ENCODE measurements at places on chromosomes 3 and 15.

GRCh38 chr15:36608180-36608579 is 28.8 kb downstream of the CDIN1 start:
- DNase-seq, result no peak

DNA sequence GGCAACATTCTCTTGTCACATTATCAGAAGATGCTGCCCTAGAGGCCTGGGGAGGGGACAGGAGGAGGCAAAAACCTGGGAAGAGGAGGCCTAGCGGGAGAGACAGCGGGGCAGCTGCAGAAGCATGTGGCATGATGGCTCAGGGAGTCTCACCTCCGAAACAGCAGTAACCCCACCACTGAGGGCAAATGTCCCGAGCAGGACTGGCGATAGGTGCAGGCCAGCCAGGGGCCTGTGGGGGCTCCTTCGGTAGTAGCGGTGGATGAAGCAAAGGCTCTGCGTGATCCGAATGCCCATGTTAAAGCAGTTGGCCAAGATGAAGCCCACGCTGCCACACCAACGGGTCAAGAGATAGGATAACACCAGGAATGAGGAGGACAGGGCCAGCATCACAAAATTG is 38.0 kb downstream of the RFT1 start:
- no peak for DNase-seq

DNA sequence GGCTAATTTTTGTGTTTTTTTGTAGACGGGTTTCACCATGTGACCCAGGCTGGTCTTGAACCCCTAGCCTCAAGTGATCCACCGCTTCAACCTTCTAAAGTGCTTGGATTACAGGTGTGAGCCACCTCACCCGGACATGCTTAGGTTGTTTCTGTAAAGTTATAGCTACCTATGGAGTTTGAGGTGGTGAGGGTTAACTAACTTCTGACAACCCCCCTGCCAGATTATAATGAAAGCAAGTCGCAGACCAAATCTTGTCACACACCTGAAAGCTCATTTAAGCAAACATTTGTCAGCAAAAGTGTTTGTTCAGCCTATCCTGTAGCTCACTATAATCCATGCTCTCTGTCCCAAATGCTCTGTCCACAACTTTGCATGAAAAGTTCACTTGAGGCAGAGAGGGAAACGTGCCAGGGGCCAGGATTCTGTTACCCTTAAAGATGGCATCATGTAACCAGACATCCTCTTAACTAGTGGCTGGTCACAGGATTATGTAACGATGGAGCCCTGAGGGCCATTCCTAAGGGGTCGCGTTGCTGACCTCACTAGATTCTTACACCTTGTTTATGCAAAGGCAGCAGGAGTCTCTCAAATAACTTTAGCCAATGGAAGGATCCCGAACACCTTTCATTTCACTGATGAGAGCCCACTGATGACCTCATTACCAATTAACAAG is 24.1 kb upstream of the SENP5 start:
- no peak for DNase-seq

DNA sequence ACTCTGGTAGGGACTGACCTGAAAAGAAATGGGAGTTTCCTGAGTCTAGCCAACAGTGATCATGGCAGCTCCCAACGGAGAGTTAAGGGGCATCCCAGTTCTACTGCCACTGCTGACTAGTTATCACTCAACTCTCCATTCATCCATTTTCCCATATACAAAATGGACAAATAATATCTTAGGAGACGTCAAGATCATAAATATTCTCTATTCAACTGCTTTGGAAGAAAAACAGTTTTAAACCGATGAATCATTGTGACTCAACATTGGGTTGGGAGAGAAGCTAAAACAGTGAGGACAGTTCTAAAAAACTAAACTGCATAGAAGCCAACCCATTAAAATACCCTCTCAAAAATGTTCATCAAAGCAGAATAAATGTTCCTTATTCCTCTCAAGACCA is 57.6 kb upstream of the CHRM5 start:
- no peak for DNase-seq

DNA sequence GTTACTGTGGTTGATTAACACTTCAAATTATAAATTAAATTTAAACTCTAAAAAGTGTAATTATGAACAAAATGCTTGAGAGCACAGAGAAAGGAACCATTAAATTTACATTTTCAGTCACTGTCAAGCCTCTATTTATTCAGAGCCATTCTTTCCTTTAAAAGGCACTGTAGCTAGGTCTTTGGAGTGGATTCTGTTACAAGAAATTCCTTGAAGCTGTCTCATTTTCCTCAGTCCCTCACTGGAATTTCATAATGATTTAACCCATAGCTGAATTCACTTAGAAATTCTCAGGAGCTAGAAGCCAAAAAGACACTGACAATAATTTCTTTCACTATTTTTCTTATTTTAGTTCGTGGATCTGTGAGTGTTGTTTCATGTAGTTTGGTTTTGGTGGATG is 81.2 kb upstream of the TCF12 start:
- no peak for DNase-seq

- no peak for DNase-seq
Observed at GRCh38 chr3:133827684-133828083, 22.1 kb downstream of the SRPRB start.

DNA sequence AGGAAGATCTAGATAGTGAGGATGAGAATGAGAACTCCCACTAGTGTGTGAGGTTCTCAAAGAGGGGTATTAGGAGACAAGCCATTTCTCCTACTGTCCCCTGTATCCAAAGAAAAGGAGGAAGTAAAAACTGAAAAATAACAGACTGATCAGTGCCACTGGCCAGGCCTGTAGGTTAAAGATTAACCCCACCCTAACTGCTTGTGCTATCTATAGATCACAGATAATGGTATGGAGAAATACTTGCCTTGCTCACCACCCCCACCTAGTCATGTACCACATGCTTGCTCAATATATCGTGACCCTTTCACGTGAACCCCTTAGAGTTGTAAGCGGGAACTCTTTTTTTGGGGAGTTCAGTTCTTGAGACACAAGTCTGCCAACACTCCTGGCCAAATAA is 519.7 kb upstream of the FRG2C start:
- no peak for DNase-seq

GRCh38 chr3:4029135-4029534 is 229.9 kb downstream of the LRRN1 start:
- no peak for DNase-seq

- peak; percentile 43 for DNase-seq
Observed at GRCh38 chr15:59691194-59691805, 2.2 kb upstream of the BNIP2 start.

DNA sequence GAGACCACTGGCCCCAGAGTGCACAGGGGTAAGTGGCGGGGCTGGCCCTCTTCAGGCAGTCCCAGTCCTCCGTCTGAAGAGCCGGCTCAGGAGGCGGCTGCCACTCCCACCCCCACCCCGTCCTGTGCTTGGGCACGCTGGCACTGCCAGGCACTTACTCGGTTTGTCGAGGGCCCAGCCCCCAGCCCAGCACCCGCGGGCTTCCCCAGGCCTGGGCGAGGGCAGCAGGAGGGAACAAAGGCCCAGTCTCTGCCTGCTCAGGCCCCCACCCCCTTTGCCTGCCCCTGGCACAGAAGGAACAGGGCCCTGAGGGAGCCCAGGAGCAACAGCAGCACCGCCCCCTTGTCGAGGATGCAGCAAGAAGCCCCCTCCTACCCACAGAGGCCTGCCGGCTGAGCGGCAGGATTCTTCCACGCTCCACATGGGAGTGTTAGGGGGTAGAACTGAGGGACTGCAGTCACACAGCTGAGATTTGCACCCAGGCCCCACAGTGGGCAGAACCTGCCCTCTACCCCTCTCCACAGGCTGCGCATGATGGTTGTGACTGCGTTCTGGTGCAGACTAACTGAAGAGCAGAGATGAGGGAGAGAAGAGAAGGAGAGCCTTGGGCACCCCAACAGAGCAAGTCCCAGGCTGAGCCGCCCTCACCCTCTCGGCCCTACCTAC is 8.9 kb downstream of the DUSP7 start:
- no peak for DNase-seq

- no peak for DNase-seq
Observed at GRCh38 chr3:154972951-154973350, 107.2 kb upstream of the MME start.

DNA sequence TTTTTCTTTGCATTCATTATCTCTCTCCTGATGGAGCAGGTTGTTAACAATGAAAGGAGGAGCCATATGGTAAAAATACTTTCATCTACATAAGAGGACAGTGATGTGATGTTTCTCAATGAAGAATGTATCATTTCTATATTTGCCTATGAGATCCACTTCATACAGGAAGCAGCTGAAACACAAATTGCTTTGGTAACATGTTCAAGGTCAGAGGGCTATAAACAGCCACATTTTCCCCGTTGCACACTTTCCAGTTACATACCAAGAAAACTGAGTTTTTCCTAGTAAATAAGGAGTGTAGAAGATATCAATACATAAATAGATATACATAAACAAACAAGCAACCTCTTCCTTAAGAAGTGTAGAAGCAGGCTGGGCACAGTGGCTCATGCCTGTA is 32.6 kb upstream of the GYG1 start:
- DNase-seq, result no peak

- DNase-seq, result no peak
Observed at GRCh38 chr3:182821221-182821981, 28.1 kb downstream of the ATP11B start.

GRCh38 chr3:112482675-112483074 is 16.6 kb downstream of the BTLA start:
- no peak for DNase-seq

DNA sequence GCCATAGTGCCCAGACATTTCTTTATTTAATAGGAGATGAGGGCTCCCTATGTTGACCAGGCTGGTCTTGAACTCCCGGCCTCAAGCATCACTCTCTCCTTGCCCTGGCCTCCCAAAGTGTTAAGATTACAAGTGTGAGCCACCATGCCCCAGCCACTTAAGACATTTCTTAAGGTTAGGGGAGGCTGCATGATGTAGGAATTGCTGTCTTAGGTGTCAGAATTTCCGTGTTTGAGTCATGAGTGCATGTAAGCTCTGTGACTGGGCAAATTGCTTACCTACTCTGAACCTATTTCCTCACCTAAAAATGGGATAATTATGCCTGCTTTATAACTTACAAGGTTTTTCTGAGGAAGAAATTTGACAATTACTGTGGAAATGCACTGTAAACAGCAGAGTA is 34.2 kb upstream of the SIAH2 start:
- no peak for DNase-seq

GRCh38 chr3:28280781-28281180 is 39.4 kb downstream of the CMC1 start:
- DNase-seq, result no peak

- DNase-seq, result no peak
Observed at GRCh38 chr3:152745646-152746045, 89.3 kb upstream of the P2RY1 start.

DNA sequence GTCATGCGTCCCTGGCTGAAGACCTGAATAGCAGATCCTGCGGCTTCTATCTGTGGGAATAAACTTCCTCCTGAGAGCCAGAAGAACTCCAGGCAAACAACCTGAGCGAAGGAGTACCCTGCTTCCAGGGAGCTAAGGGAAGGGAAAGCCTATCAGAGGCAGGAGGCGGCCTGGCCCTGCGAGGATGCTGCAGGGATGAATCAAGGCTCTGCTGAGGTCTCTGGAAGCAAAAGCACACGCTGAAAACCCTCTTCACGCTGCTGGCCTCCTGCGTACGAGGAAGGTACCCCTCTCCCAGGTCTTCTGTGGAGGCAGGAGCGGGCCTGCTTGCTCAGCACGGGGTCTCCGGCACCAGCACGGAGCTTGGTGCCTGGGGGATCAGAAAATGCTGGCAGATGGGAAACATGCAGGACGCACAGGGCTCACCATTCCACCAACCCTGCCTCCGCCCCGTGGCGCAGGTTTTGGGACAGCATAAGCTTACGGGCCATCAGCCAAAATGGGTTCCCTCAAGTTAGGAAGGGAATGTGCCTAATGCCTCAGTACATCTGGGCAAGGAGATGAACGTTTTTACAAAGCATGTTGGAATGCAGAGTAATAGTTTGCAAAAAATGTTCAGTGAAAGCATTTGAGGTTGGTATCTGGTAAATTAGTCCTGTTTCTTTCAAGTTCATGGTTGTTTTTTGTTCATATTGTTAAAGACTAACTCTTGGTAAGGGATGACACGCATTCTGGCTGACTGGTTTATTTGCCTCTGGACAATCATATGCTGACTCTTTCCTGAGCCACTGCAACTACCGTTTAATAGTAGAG is 72.3 kb downstream of the CHSY1 start:
- no peak for DNase-seq

GRCh38 chr15:32698773-32699390 is 18.9 kb upstream of the GREM1 start:
- no peak for DNase-seq

GRCh38 chr15:43776718-43777266 is at the start of gene ELL3:
ELL3 (minus strand) TSS chr15:43776966; CDS start chr15:43776901, 65 bp downstream.
- DNase-seq, result peak; percentile 56

DNA sequence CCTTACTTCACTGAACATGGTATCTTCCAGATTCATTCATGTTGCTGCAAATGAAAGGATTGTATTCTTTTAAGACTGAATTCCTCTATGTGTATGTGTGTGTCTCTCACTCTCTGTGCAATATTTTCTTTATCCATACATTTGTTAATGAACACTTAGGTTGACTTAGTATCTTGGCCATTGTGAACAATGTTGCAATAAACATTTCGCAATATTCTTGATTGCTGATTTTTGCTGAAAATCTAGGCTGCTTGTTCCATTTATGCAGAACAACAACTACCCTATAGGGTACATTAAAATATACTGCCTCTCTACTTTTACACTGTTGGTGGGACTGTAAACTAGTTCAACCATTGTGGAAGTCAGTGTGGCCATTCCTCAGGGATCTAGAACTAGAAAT is 732.4 kb downstream of the CADM2 start:
- no peak for DNase-seq

- DNase-seq, result no peak
Observed at GRCh38 chr15:70907784-70908471, 15.3 kb downstream of the LRRC49 start.

- DNase-seq, result no peak
Observed at GRCh38 chr3:116929505-116930222, 220.1 kb downstream of the TUSC7 start.

DNA sequence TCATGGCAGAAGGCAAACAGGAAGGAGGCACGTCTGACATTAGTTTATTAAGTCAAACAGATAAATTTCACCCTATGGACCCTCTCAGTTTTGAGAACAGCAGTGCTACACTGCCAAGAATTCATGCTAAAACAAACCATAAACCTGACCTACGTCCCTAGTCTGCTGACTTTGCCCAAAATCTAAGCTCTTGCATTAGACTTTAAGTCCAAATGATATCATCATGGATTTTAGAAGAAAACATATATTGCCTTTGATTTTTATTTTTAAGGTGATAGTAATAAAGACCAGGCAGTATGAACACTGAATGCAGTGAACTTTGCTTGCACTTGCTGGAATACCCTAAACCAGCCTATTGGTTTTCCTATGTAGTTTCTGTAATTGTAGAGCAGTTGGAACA is 79.6 kb upstream of the GADL1 start:
- DNase-seq, result no peak

- DNase-seq, result no peak
Observed at GRCh38 chr3:178308771-178309170, 227.5 kb upstream of the KCNMB2 start.
